Retina (tissue), 1 donor: ENCODE measurements at places on chromosomes 4 and X.
A peak's percentile ranks its signal among the peaks of the same experiment; 100 is the strongest.

DNA sequence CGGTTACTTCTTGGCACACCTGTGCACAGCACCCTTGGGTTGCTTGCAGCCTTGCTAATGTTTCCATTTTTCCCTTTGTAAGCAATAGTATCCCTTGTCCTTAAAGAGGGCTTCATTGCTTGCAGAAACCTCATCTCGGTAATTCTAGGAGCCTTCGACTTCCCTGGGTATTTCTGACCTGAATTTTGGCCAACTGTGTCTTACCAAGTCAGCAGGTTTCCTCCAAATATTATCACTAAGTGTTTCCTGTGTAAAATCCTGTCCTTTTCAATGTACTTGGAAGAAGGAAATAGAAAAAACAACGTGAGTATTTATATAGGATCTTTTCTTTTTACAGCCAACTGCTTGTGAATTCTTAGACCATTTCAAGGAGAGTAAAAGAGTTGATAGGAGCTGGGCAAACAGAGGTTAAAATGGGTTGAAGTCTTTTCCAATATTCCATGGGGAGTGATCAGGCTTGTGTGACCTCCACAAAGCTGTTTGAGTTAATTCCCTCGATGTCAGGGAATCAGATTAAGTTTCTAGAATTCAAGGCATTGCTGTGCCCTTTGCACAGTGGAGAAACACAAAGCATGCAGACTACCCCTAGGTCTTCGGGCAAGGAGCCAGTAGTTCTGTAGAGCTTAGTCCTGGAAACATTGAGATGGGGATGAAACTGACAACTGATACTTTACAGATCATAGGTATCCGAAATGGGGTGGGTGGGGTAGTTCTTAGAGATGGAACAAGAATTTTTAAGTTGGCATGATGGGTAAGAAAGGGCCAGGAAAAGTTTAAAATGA, 209.9 kb downstream of the CPE start:
- DNase-seq, result no peak

DNA sequence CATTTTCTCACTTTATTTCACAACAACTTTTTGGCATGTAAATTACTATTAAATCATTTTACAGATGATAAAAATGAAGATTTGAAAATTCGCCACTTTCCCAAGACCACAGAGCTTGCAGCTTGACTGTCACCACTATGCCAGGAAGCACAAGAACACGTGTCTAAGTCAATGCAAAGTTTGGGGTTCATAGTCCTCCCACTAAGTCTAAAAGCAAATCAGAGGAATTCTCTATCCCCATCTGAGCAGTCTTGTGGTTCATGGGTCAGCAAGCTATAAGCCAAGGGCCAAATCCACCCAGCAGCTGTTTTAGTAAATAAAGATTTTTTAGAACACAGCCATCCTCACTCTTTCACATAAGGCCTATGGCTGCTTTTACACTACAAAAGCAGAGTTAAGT, 833.3 kb upstream of the INTU start:
- no peak for DNase-seq

GRCh38 chrX:458631-459061, 71.9 kb upstream of the PPP2R3B start:
- DNase-seq, result no peak

- no peak for DNase-seq
These were observed 578 bp downstream of the CHIC2 start for GRCh38 chr4:54063737-54064316.

- DNase-seq, result no peak
These were observed 847.8 kb downstream of the TRIML1 start for GRCh38 chr4:188987011-188987410.

GRCh38 chr4:16231570-16232245, 5.4 kb upstream of the TAPT1 start:
- no peak for DNase-seq

DNA sequence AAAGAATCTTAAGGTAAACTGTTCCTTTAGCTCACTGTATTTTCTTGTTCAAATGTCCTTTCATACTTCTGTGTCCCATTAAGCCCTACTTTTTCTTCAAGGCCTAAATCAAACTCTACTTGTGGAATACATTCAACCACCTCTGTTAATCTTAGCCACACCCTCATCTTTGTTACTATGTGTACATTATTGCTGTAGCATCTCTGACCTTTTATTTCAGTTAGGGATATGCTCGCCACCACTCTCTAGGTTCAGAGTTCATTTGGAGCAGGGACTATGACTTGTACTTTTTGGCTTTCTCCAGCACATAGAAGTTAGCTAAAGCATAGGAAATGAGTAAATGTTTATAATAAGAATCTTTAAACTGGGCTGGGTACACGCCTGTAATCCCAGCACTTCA, 6.8 kb upstream of the PNPLA4 start:
- DNase-seq, result no peak

- DNase-seq, result no peak
These were observed 156.4 kb upstream of the PCDH18 start for GRCh38 chr4:137688651-137689050.

DNA sequence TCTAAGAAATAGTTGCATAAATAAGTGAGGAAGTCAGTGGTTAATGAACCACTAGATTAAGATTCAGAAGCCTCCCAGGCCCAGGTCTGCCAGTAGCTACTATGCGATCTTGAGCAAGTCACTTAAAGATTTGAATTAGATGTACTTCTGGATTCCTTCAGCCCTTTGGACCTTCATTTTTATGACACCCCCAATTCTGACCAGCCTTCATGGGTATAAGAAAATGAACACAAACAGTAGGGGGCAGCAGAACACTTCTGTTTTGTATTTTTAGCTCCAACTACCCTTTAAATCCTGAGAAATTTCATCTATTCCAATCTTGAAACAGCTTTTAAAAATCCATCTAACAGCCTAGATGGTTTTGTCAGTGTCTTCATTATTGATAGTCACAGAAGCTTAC, 19.0 kb downstream of the TMEM47 start:
- DNase-seq, result peak; percentile 39

- DNase-seq, result no peak
These were observed 54.1 kb upstream of the CLDN34 start for GRCh38 chrX:9913146-9913433.

DNA sequence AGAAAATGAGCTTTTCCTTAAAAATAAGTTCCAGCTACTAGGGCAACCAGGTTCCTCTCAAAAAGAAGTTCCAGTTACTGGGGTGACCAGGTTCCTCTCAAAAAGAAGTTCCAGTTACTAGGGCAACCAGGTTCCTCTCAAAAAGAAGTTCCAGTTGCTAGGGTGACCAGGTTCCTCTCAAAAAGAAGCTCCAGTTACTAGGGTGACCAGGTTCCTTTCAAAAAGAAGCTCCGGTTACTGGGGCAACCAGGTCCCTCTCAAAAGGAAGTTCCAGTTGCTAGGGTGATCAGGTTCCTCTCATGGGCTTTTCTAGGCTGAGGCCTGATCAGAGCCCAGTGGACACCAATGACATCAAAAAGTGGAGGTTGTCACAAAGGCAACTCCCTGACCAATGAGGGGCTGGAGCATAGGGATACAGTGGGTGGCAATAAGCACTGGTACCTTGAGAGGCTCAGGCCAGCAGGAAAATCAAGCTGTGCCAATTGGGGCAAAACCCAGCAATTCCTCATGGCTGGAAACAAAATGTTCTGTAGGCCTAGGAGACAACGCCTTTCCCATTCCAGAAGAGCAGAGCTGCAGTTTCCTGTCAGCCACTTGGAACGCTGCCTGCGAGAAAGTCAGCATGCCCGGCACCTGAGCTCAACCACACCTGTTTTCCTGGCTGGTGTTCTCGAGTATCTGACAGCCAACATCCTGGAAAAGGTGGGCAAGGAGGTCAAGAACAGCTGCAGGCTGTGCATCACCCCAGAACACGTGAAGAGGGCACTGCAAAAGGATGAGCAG, 12.3 kb upstream of the SYTL5 start:
- no peak for DNase-seq

GRCh38 chrX:32421266-32421665, 790.1 kb downstream of the DMD start:
- DNase-seq, result no peak

DNA sequence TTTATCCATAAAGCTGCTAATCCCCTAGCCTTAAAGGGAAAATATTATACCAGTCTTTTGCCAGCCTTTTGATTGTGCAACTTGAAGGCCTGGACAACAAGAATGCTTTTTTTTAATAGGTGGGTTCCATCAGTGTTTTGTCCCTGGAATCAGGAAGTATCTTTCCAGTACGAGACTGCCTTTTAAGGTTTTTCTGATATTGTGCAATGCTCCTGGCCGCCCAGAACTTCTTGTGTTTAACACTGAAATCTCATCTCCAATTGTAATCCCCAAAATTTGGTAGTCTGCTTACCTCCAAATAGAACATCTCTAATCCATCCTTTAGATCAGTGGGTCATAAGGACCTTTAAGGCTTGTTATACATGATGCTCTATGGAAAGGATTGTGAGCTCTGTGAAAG, 256.7 kb downstream of the NAF1 start:
- no peak for DNase-seq

DNA sequence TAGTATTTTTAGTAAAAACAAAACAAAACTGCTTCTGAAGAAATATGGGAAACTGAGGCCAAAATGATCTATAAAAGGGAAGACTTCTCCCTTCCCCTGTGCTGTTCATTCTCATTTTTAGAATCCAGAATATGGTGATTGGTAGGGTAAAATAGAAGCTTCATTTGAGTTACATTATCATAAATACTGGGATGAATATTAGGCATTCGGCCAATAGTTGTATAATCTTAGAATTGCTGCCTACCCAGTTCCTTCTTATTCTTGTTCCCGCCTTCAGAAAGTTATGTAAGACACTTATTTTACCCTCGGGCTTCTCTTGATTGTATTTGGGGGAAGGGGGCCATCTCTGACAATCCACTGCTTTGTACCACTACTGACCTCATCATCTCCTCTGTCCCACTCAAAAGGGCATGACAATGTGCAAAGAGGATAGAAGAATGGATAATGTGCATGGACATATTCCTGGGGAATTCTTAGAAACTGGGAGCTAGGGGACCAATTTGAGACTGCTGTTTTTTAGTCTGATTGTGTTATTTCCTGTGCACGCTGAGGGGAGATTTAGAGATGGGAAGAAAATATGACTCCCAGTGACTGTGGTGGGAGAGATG, 588 bp downstream of the ART3 start:
- no peak for DNase-seq

- no peak for DNase-seq
These were observed 15.5 kb upstream of the HPGDS start for GRCh38 chr4:94358101-94358500.

- DNase-seq, result no peak
These were observed 8.9 kb downstream of the PIGG start for GRCh38 chr4:507745-508512.

GRCh38 chr4:151668689-151669402, 92.0 kb downstream of the GATB start:
- DNase-seq, result no peak

- DNase-seq, result no peak
These were observed 40.5 kb downstream of the FRYL start for GRCh38 chr4:48739560-48740019.

DNA sequence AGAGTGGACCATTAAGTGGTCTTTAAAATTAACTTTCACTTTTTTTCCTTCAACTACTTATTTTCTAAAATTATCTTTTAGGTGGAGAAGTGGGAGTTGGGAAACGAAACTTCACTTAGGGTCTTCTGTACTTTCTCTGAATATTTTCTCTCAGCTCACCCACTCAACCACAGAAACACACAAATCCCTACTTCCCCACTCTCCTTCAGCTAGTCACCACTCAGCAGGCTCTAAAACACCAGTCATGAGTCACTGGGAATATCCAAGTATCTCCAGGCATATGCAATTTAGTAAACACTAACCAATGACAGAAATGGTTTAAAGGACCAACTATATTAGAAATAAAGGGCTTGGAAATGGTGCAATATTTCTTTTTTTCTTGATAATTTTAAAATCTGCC, 153.0 kb upstream of the RPS6KA6 start:
- no peak for DNase-seq

DNA sequence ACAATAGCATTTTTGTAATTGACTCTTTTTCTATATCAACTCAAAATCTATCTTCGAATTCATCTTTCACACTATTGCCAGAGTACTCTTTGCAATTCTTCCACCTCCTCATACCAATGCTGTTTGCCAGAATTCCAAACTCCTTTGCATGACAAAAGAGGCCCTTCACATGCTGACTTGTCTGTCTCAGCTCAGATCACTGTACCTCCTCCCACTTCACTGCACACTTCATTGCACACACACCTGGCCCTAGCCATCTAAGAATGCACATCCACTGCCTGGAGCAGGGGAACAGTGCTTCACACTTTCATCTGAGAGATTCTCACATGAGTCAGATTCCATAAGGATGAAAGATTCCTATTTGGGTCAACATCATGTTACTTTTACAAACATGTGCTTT, 56.5 kb downstream of the PRDM5 start:
- DNase-seq, result no peak

DNA sequence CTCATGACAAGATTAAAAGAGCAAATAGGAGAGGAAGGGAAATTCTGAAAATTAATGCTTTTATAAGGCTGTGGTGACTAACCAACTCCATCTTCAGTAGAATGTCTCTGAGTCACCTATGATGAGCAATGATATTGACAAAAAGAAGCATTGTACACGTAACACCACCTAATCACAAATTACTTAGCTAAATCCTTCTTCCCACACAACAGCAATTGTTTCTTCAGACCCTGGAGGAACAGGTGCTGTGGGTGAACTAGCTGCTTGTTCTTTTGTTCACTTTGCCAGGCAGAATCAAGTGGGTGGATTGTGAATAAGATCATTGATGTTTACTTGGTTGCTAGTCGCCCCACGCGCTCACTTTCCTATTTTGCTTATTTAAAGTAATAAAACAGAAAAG, 315.5 kb downstream of the CAMK2D start:
- no peak for DNase-seq

DNA sequence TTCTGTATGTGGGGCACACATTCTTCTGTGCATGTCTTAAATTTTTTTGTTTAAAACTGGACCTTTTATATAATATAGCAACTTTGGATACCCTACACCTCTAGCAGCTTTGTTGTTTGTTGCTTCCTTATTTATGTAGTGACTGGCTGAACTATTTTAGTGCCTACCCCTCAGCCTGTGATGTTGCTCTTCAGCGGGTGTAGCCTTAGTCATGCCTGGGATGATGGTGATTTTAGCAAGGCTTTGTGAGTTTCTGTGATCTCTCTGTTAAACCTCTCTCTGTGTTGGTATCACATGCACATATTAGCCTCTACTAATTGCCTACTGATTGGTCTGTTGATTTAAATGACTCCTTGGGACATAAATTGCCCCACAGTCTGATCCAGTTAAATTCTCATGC, 22.8 kb downstream of the USP9X start:
- DNase-seq, result no peak
